ENCODE measurements at places on chromosomes 6 and 20. TPM values are rescaled to one million over a fixed set of nuclear protein-coding genes. Genes with fewer than 3 reads are reported as not detected.

The TNF gene
- total RNA-seq = 199 TPM

The GRIK2 gene
- total RNA-seq = not detected

The FAXC gene
- not detected for total RNA-seq

The NDUFAF5 gene
- total RNA-seq = 19.7 TPM

The MAPK13 gene
- total RNA-seq = 53.6 TPM

The ARID1B gene
- 67.3 TPM for total RNA-seq

The MOG gene
- not detected for total RNA-seq

The TBXT gene
- not detected for total RNA-seq

The CD109 gene
- total RNA-seq = 21.5 TPM

The SLC26A8 gene
- total RNA-seq = not detected

The RSPO3 gene
- total RNA-seq = not detected

The MATN4 gene
- 0.66 TPM for total RNA-seq

The ADGB gene
- not detected for total RNA-seq

The C4B gene
- 5.9 TPM for total RNA-seq

The RSPH9 gene
- 0.09 TPM for total RNA-seq

The GJA10 gene
- not detected for total RNA-seq

The EMILIN3 gene
- not detected for total RNA-seq

The FOXA2 gene
- not detected for total RNA-seq

The PDE7B gene
- total RNA-seq = not detected

The POU5F1 gene
- not detected for total RNA-seq

The SERINC3 gene
- 68.7 TPM for total RNA-seq

The CRISP2 gene
- not detected for total RNA-seq

The SLC4A11 gene
- total RNA-seq = 2.0 TPM

The CEP43 gene
- 29.0 TPM for total RNA-seq

The FRMD1 gene
- not detected for total RNA-seq

The LTA gene
- total RNA-seq = 567 TPM

The GPSM3 gene
- total RNA-seq = 136 TPM

The CGA gene
- not detected for total RNA-seq

All from activated T-helper 17 cell treated with anti-CD3 and anti-CD28 coated beads, Interleukin-2, amount 50 U/mL, for 72 hours (primary cell).